K562 (cell line): ENCODE measurements at places on chromosomes 2 and 18. TPM values are rescaled to one million over a fixed set of nuclear protein-coding genes. Genes with fewer than 3 reads are reported as not detected.

The RBM45 gene
- total RNA-seq: 13.1 and 16.8 TPM in 2 replicates

The HRH4 gene
- not detected in 2 replicates for total RNA-seq

The SCN2A gene
- 0.27 and 0.29 TPM in 2 replicates for total RNA-seq

The ANKMY1 gene
- 15.1 and 16.0 TPM in 2 replicates for total RNA-seq

The SPRED2 gene
- total RNA-seq: 42.6 and 50.8 TPM in 2 replicates

The SLC30A3 gene
- total RNA-seq: 2.0 and 2.2 TPM in 2 replicates

The REG3G gene
- 0.22 TPM in 1 of 2 replicates, not detected in the other for total RNA-seq

The NR4A2 gene
- 5.1 and 5.6 TPM in 2 replicates for total RNA-seq

DNA sequence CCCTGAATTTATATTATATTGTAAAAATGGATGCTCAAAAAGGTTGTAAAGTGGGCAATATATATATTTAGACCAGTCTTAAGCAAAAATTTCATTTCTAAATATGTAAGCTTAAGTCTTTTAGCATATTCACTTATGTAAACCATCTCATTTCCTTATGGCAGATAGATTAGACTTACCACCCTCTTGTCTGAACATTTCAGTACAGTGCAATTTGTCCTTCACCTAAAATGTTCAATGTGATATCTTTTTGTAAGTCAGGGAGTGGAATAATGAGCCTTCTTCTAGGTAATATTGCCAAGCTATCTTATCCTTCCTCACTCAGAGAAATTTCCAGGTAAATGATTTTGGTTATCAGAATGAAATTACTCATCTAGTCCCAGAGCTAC is 92.3 kb downstream of the KLF7 start:
- DNase-seq: no peak
- H3K4me3 ChIP-seq: no peak overlapping the region
- H3K4me1 ChIP-seq: no peaks in the 10 kb centered on the region
- no peaks in the 10 kb centered on the region for H3K36me3 ChIP-seq

DNA sequence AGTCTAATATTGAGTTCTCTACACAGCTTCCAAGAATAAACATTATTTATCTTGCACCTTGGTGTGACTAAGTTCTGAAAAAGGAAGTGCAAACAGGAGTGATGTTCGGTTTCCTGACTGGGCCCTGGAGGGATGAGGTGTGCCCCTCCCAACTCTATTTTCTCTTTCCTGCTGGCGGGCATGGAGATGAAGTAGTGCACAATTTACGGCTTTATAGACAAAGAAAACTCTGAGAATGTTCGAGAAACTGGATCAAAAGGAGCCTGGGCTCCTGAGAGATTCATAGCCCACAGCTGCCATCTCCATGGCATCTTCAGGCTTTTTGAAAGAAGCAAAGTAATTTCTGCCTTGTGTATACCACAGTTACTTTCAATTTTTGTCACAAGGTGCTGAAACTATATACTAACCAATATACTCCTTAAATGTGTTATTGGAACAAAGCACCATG is 22.3 kb downstream of the LRATD1 start:
- H3K36me3 ChIP-seq: no peaks in the 10 kb centered on the region
- H3K27me3 ChIP-seq: no peaks in the 10 kb centered on the region
- H3K4me1 ChIP-seq: no peaks in the 10 kb centered on the region
- no peak overlapping the region for H3K4me3 ChIP-seq

DNA sequence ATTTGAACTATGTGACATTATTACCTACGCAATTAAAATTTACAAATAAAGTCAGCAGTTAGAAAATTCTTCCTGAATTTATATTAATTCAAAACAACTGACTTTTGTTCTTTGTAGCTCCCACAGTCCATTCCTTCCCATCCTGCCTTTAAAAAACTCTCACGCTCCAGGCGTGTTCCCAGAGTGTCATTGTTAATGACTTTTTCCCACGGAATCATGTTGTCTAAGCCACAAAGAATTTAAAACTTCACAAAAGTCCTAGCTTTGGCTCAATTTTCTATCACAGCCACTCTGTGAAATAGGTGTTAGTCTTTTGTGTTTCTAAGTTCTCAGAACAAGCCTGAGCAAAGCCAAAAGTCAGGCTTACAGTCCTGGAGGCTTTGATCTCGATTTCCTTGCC is 26.5 kb downstream of the SLC1A4 start:
- no peaks in the 10 kb centered on the region for H3K27me3 ChIP-seq
- peaks cover 28% of the 10 kb centered on the region for H3K36me3 ChIP-seq
- no peak overlapping the region for H3K4me3 ChIP-seq
- H3K27ac ChIP-seq: no peak overlapping the region
- H3K4me1 ChIP-seq: peaks cover 5% of the 10 kb centered on the region

- no peaks in the 10 kb centered on the region for H3K4me1 ChIP-seq
- H3K36me3 ChIP-seq: no peaks in the 10 kb centered on the region
- no peak overlapping the region for H3K27ac ChIP-seq
- no peak overlapping the region for H3K4me3 ChIP-seq
These were observed 70.3 kb downstream of the CERKL start for GRCh38 chr2:181586569-181587081.

- DNase-seq: peak; percentile 21
- no peak overlapping the region for H3K27ac ChIP-seq
- H3K27me3 ChIP-seq: no peaks in the 10 kb centered on the region
- H3K36me3 ChIP-seq: no peaks in the 10 kb centered on the region
- H3K4me3 ChIP-seq: no peak overlapping the region
These were observed 46.9 kb upstream of the GREB1L start for GRCh38 chr18:21194871-21195771.

DNA sequence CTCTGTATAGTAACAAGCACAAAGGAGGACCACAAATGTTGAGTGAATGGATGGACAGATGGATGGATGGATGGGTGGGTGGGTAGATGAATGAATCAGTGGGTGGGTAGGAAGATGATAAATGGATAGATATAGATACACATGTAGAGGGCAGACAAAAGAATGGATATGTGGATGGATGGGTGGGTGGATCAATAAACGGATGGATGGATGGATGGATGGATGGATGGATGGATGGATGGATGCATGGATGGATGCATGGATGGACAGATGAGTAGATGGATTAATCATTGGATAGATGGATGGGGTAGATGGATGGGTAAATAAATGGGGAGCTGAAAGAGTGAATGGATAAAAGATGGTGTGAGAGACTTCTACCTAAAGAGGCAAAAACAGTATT is 92.3 kb upstream of the GPR45 start:
- H3K27me3 ChIP-seq: peaks cover 22% of the 10 kb centered on the region
- H3K36me3 ChIP-seq: no peaks in the 10 kb centered on the region
- H3K4me1 ChIP-seq: no peaks in the 10 kb centered on the region; the same call in 1 of the 2 replicates

- no peaks in the 10 kb centered on the region for H3K4me1 ChIP-seq
- H3K36me3 ChIP-seq: peaks cover 4% of the 10 kb centered on the region; the same call in 1 of the 3 replicates
- no peak overlapping the region for H3K27ac ChIP-seq
These were observed 137.9 kb downstream of the NFATC1 start for GRCh38 chr18:79533591-79533990.

DNA sequence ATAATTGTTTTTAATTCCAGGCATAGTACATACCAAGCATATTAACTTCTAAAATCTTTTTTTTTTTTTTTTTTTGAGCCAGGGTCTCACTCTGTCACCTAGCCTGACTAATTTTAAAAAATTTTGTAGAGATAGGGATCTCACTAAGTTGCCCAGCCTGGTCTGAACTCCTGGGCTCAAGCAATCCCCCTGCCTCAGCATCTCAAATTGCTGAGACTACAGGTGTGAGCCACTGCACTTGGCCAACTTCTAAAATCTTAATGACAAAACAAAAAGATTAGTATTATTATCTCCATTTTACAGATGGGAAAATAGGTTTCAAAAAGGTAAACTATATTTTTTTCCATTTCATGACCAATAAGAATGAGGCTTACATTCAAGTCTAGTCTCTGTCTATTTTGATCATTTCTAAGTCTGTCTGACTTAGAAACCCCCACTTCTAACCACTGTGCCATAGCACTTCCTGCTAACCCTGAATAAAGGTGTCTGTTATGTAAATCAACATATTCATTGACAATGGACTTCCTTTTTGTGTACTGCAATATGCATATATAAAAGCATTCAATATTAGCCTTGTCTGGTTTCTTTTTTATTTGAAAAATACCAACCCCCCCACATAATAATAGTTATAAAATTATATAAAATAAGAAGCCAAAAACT is 28.7 kb upstream of the ZEB2 start:
- no peak overlapping the region for H3K27ac ChIP-seq
- H3K36me3 ChIP-seq: no peaks in the 10 kb centered on the region
- H3K4me1 ChIP-seq: peaks cover 8% of the 10 kb centered on the region; the same call in 2 of the 3 replicates
- no peaks in the 10 kb centered on the region for H3K27me3 ChIP-seq

DNA sequence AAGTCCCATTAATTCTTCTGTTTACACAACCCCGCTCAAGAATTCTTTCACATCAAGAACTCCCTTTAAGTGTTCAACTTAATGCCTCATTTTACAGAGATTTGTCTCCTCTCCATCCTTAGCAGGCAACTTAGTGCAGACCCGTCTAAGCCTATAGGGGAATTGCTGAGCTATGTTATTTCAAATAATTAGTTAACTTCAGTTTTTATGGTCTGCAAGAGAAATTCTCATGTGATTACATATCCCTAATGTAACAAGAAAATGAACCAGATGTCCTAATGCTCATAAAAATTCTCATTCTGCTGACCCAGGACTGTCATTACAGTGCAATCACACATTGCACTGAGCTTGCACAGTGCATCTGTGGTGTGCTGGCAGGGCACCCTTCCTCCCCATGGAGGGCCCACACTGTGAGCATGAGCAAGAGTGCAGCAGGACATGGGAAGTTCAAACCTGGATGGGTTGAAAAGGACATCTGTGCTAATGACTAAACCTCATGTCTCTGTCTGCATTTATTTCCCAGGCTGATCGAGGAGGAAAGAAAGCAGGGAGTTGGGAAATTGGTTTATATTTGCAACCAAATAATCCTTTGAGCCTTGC is 97.1 kb downstream of the COL5A2 start:
- DNase-seq: no peak
- no peaks in the 10 kb centered on the region for H3K4me1 ChIP-seq
- no peak overlapping the region for H3K4me3 ChIP-seq
- H3K27ac ChIP-seq: no peak overlapping the region
- H3K36me3 ChIP-seq: no peaks in the 10 kb centered on the region

DNA sequence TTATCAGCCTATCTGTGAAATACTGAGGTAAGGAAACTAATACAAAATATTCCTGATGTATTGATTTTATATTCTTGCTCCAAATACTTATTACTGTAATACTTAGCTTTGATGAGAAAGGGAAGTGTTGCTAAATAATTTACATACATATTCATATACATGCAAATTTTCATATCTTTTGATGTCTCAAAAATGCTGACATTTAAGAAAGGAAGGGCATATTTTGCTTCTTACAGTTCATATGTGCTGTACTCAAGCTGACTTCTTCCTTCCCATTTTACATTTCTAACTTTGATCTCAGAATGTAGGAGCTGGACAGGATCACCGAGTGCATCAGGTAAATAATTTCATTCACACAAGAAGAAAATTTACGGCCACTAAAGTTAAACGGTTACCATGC is 399.2 kb upstream of the VWC2L start:
- no peak overlapping the region for H3K27ac ChIP-seq
- DNase-seq: no peak
- no peaks in the 10 kb centered on the region for H3K36me3 ChIP-seq
- H3K4me1 ChIP-seq: no peaks in the 10 kb centered on the region
- no peaks in the 10 kb centered on the region for H3K27me3 ChIP-seq
- no peak overlapping the region for H3K4me3 ChIP-seq

- H3K27ac ChIP-seq: peak overlapping the region; percentile 2; the same call in 1 of the 3 replicates
- no peak overlapping the region for H3K4me3 ChIP-seq
- no peak for DNase-seq
- H3K27me3 ChIP-seq: no peaks in the 10 kb centered on the region
- no peaks in the 10 kb centered on the region for H3K36me3 ChIP-seq
These were observed 73.5 kb upstream of the SERTAD2 start for GRCh38 chr2:64727013-64727767.

- no peak overlapping the region for H3K27ac ChIP-seq
- H3K36me3 ChIP-seq: no peaks in the 10 kb centered on the region
- no peak for DNase-seq
These were observed 92.6 kb downstream of the CDH19 start for GRCh38 chr18:66511289-66511688.

- no peaks in the 10 kb centered on the region; the same call in 2 of the 3 replicates for H3K36me3 ChIP-seq
- H3K27me3 ChIP-seq: no peaks in the 10 kb centered on the region
- DNase-seq: no peak
- H3K27ac ChIP-seq: no peak overlapping the region
These were observed 108.9 kb upstream of the NABP1 start for GRCh38 chr2:191569025-191569424.

DNA sequence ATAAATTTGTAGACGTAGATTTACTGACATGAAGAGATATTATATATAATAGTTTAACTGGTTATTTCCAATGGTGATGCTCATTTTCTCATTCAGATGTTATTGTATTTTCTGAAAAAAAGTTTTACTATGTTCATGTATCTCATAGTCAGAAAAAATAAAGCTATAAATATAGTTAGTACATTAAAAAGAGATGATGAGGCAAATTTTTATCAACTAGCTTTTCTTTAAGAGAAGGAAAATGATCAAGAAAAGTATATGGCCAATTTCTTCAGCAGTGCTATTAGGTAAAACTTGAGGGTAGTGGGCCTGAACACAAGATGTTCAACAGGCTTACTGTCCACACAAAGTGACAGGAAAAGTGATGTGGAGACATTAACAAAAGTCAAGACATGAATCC is 11.7 kb downstream of the TTC21B start:
- H3K4me3 ChIP-seq: no peak overlapping the region
- no peak overlapping the region for H3K27ac ChIP-seq
- no peaks in the 10 kb centered on the region for H3K27me3 ChIP-seq
- peaks cover 75% of the 10 kb centered on the region for H3K36me3 ChIP-seq
- DNase-seq: no peak
- no peaks in the 10 kb centered on the region for H3K4me1 ChIP-seq

DNA sequence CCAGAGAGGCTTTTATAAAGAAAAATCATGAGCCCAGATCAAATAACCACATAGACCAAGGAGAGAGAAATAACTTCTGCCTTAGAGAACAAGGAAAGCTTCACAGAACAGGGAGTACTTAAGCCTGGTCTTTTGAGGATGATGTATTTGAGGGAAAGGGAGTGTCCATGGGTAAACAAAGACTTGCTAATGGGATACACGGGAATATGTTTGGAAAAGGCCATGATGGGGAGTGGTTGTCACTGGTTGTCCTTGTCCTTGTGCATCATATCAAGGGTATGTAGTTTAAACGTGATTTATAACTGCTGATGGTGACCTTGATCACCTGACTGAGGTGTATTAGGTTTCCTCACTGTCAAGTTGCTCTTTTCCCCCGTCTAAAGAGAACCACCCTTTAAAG is 169.9 kb downstream of the FAM210A start:
- H3K36me3 ChIP-seq: no peaks in the 10 kb centered on the region
- H3K4me1 ChIP-seq: no peaks in the 10 kb centered on the region
- H3K27me3 ChIP-seq: no peaks in the 10 kb centered on the region; the same call in 2 of the 3 replicates
